Naive B cell (primary cell): ENCODE measurements at places on chromosomes 6 and 20.

DNA sequence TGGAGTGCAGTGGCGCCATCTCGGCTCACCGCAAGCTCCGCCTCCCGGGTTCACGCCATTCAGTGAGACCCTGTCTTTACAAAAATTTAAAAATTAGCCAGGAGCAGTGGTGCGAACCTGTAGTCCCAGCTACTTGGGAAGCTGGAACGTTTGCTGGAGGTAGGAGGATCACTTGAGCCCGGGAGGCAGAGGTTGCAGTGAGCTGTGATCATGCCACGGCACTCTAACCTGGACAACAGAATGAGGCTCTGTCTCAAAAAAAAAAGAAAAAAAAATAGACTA, 5.7 kb upstream of the PARD6B start:
- no peaks in the 10 kb centered on the region for H3K36me3 ChIP-seq
- H3K27me3 ChIP-seq: no peaks in the 10 kb centered on the region
- no peak overlapping the region for H3K27ac ChIP-seq
- H3K4me1 ChIP-seq: peaks cover 6% of the 10 kb centered on the region
- H3K4me3 ChIP-seq: no peak overlapping the region

DNA sequence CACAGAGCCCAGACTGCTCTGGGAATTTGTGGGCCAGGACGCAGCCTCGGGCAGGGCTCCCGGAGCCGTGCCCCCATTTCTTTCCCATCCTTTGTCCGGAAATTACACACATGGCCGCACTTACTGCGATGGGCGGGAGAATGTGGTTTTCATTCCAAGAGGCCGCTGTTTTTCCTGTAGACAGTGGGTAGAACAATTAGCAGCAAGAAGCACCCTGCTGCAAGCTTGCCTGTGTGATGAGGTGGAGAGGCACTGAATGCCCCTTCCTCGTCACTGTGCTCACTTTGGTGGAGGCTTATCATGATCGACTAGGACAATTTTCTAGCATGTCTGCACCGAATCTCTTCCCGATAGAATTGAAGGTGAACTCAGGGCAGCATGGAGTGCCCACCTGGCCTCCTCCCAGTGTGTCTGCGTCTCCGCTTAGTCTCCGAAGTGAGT, 102.8 kb downstream of the DACT2 start:
- no peak overlapping the region for H3K4me3 ChIP-seq
- H3K36me3 ChIP-seq: no peaks in the 10 kb centered on the region
- H3K27ac ChIP-seq: no peak overlapping the region
- DNase-seq: no peak

- H3K27me3 ChIP-seq: no peaks in the 10 kb centered on the region
- peak; percentile 35 for DNase-seq
- peak overlapping the region; percentile 52 for H3K4me3 ChIP-seq
- H3K4me1 ChIP-seq: peaks cover 58% of the 10 kb centered on the region
- H3K27ac ChIP-seq: peak overlapping the region; percentile 96
Observed at GRCh38 chr6:131688286-131688685, 12.9 kb downstream of the OR2A4 start.

DNA sequence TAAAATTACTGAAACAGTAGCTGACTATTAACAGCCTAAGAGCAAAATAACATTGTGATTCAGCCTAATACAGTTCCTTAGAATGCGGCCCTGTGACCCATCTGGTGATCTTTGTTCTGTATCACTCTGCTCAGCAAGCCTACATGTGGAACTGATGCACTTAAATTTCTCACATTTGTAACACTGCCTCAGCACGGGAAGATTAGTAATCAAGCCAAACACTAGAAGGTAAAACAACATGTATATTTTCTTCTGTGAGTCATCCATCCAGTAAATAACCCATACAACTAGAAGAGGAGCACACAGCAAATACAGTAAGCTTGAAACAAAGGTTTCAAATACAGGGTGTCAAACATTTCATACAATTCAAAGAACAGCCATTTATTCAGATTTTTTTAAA, 189.7 kb upstream of the NOX3 start:
- H3K4me3 ChIP-seq: no peak overlapping the region
- no peaks in the 10 kb centered on the region for H3K27me3 ChIP-seq
- DNase-seq: no peak
- H3K27ac ChIP-seq: no peak overlapping the region
- no peaks in the 10 kb centered on the region for H3K4me1 ChIP-seq
- H3K36me3 ChIP-seq: no peaks in the 10 kb centered on the region

- no peak overlapping the region for H3K27ac ChIP-seq
- no peak for DNase-seq
- no peaks in the 10 kb centered on the region for H3K4me1 ChIP-seq
- H3K27me3 ChIP-seq: peaks cover 77% of the 10 kb centered on the region
Observed at GRCh38 chr6:50848989-50849795, 30.5 kb downstream of the TFAP2B start.

DNA sequence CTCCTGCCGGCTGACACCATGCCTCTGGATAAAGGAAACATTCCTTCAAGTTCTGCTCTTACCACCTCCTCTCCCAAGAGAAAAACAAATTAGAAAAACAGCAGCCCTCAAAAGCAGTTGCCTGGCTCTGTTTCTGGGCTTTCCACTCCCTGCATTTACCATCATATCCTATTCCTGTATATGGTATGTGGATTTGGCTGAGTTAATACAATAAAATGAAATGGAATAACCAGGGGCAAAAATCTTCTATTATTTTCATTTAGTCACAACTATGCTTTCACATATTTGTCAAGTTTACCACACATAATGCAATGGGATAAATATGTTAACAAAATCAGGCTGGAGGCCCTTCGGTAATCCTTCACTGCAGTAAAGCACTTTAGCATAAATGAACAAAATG, 34.3 kb downstream of the COL12A1 start:
- H3K27me3 ChIP-seq: peaks cover 21% of the 10 kb centered on the region
- H3K36me3 ChIP-seq: no peaks in the 10 kb centered on the region
- no peak for DNase-seq
- no peak overlapping the region for H3K4me3 ChIP-seq

DNA sequence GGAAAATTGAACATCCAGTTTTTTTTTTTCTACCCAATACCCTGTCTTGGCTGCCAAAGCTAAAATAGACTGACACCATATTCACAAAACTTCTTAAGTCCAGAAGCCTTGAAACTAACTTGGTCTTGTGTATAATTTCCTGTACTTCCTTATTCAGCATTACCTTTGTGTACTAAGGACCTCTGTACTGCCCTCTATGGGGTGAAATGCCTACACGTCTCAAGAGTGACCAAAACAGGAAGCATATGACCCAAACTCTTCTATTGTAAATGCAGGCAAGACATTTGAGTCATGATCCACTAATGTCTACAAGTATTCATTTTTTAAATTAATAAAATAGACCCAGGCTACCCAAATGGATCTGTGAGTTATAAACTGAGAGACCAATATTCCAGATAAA, 50.4 kb downstream of the HMGCLL1 start:
- no peak for DNase-seq
- no peaks in the 10 kb centered on the region for H3K36me3 ChIP-seq
- H3K27ac ChIP-seq: no peak overlapping the region

DNA sequence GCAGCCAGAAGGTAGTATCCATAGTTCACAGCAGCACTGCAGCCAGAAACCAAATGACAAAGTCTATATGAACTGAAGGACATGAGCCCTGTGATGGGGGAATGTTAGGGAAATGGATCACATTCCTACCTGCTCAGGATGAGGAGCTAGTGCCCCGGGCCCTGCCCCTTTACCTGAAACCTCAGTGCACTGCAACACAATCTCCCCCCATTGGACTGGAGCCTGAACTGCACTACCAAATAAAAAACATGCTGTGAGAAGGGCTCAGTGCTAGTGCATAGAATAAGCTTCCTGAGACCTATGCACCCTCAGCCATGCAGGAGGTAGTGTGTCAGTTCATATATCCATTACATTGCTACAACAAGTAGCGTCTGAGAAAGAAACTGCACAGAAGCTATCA, 477.8 kb downstream of the HACE1 start:
- H3K27me3 ChIP-seq: no peaks in the 10 kb centered on the region
- no peak for DNase-seq

DNA sequence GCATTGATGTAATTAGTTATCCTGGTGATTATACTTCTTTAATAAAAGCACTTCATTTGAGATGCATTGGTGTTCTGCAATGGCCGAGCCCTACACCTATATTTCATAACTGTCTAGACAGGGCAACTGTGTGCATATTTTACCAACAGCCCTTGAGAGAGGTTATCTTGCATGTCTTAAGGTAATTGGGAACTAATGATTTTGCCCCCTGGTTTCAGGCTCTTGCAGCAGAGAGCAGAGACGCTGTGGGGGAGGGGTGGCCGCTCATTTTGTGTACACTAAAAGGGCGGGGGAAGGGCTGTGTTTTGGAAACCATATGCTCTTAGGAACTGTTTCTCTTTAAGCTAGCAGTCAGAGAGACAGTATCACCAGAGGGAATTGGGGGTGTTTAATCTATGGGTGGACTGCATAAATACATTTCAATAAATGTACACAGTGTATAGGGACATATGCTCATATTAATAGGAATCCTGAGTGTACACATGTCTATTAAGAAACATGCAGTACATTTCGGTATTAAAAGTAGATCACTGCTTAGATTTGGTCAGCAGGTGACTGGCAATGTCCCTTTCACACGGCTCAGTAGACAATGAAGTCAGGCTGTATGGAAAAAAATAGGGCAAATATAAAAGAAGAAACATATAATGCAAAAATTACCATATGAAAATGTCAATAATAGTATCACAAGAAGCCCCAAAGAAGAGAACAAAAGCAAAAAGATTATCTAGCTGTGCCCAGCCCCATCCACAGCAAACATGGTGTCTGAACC, 402.9 kb upstream of the CITED2 start:
- peaks cover 4% of the 10 kb centered on the region for H3K27me3 ChIP-seq
- H3K4me1 ChIP-seq: no peaks in the 10 kb centered on the region
- DNase-seq: no peak
- no peaks in the 10 kb centered on the region for H3K36me3 ChIP-seq
- no peak overlapping the region for H3K4me3 ChIP-seq

DNA sequence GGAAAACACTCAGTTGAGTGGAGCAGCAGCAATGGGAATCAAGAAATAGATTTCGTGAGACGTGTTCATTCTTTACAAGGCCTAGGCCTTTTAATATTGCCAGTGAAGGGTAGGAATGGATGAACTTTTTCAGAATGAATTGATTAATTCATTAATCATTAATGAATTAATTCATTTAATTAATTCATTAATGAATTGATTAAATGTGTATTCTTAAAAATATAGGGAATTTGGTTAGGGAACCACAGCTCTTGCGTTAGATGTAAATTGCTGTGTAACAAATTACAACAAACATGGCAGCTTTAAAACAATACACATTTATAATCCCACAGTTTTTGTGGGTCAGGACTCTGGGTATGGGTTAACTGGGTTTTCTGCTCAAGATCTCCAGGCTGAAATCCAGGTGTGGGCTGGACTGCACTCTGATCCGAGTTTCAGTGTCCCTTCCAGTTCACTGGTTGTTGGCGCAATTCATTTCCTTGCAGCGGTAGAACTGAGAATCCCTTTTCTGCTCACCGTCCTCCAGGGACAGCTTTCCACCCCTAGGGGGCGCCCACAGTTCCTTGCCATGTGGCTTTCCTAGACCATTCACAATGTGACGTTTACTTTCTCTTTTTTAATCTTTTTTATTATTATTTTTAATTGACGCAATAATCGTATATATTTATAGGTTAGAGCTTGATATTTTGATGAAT, 32.8 kb upstream of the BCAS1 start:
- DNase-seq: peak; percentile 23
- no peak overlapping the region for H3K27ac ChIP-seq
- no peaks in the 10 kb centered on the region for H3K36me3 ChIP-seq

GRCh38 chr6:153625089-153625488, 414.0 kb upstream of the OPRM1 start:
- H3K36me3 ChIP-seq: no peaks in the 10 kb centered on the region
- H3K4me1 ChIP-seq: no peaks in the 10 kb centered on the region
- no peak overlapping the region for H3K27ac ChIP-seq
- DNase-seq: no peak
- no peaks in the 10 kb centered on the region for H3K27me3 ChIP-seq
